Skeletal muscle cell (primary cell): ENCODE measurements at places on chromosomes 13 and 19.
A peak's percentile ranks its signal among the peaks of the same experiment; 100 is the strongest.

DNA sequence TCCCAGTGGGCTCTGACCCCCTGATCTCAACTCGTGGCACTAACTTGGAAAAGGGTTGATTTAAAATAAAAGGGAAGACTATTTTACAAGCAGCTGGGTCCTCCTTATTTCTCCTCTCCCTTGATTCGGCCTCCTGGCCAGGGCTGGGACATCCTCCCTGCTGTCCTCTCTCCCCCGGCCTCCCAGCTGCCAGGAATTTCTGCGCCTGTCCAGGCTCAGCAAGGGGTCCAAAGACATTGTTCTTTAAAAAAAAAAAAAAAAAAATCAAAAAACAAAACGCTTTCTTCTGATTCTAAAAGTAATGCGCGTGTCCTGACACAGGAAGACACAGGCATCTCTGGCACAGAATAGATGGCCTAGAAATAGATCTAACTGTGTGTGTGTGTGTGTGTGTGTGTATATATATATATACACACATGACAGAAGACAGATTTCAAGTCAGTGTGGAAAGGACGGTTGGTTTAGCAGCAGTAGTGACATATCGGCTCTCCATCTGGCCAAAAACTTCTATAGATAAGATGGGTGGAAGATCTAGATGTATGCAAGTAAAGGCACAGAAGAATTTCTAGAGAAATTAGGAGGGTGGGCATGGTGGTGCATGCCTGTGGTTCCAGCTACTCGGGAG, 12.3 kb upstream of the LENG8 start:
- DNase-seq: no peak

GRCh38 chr13:20053016-20053415, 94.5 kb downstream of the ZMYM2 start:
- no peak for DNase-seq

GRCh38 chr13:113876346-113877148, 12.7 kb upstream of the GAS6 start:
- no peak for DNase-seq

DNA sequence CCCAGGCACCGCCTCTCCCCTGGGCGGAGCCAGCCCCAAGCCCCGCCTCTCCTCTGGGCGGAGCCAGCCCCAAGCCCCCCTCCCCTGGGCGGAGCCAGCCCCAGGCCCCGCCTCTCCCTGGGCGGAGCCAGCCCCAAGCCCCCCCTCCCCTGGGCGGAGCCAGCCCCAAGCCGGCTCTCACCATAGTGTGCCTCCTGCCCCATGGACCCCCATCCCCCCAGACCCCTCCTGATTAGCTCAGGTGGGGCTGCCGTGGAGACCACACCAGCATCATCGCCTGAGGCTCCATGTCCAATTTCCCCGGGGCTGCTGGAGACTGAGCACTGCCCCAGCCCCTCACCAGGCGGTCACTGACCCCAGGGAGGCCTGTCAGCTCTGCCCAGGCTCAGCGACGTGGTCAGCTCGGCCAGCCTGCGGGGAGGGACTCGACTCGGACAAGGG, 4.2 kb upstream of the MADCAM1 start:
- no peak for DNase-seq

DNA sequence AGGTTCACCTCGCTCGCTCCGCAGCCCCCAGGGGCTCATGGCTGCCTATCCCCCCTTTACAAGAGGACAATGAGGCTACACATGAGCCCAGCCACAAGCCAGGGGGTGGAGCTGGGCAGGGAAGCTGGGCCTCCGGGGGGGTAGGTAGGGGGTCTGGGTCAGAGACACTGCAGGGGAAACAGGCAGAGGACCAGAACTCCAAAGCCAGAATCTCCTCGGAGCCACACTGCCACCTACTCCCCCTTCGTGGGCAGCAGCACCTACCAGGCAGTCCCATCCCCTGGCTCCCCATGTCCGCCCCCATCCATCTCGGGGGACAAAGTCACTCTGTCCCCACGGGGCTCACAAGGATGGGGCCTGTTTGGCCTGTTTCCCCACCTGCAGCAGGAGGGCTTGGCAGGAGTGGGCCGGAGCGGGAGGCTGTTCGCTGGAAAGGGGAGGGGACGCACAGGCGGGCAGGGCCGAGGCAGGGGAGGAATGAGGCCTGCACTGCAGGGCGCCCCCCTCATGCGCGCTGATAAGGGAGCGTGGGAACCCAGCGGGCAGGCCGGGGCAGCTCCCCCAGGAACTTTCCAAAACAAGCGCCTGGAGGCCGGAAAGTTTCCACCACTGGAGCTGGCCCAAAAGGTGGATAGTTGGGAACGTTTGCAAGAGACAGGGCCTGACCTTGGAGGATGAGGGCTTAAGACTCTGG, 545 bp upstream of the ISYNA1 start:
- no peak for DNase-seq

DNA sequence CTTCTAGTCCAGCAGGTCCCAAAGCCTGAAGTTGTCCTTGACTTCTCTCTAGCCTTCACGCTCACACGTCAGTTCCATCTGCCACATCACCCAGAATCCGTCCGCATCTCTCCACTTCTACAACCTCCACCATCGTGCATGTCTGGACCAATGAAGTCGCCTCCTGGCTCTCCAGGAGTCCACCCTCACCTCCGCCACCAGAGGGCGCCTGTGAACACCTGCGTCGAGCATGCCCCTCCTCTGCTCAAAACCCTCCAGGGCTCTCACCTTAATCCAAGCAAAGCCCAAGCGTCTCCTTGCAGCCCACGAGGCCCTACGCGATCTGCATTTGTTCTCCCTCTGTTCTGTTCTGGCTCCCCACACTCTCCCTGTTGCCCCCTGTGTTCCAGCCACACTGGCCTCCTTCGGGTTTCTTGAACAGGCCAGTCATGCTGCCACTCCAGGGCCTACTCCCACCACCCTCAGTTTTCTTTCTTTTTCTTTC, 3.7 kb downstream of the USHBP1 start:
- no peak for DNase-seq

DNA sequence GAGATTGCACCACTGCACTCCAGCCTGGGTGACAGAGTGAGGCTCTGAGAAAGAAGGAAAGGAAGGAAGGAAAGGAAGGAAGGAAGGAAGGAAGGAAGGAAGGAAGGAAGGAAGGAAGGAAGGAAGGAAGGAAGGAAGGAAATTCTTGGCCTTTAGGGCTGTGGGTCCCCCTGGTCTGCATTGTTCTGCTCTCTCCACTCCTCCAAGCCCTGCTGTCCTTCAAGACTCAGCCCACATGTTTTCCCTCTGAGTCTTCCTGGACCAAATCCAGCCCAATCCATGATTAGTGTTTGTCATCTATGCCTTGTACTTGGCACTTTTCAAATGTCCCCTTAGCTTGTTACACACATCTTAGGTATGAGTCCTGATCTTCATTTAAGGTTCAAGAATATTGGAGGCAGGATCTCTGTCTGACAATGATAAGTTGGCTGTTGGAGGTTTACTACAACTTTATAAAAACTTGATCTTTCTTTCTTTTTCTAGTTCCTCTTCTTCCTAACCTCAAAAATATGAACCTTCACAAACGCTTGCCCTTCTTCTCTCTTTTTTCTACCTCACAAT, 48.8 kb upstream of the INTS6 start:
- DNase-seq: no peak

DNA sequence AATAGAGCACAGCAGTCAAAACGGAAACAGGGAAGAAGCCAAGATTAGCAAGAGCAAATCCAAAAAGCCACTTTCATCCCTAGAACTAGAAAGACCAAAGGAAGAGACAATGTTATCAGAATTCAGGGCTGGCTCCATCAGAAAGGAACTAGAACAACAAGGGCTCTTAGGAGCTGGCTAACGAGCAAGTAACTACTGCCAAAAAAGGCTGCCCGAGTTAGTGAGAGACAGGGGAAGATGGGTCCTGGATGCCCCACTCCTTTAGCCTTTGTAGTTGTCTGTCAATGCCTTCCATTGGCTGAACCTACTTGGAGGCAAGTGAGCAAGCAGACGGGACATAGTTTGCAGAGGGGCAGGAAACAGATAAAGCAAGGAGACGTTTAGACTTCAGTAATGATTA, 240.4 kb downstream of the KLF12 start:
- DNase-seq: no peak

- DNase-seq: no peak
These were observed 14.6 kb downstream of the JOSD2 start for GRCh38 chr19:50496189-50497021.

DNA sequence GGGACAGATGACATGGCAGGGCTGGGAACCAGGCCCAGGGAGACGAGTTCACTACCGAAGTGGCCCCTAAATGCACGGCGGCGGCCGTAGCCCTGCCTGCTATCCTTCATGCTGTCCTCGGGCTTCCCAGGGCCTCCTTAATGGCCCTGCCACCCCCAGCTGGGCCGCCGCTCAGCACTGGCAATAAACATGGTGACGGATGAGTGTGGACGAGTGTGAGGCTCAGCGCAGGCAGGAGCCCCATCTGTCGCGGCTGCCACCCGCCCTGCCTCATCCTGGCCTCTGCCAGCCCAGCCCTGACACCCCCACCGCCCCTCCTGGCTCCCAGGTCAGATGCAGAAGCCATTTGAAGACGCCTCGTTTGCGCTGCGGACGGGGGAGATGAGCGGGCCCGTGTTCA, 13.6 kb downstream of the PIN1 start:
- no peak for DNase-seq

DNA sequence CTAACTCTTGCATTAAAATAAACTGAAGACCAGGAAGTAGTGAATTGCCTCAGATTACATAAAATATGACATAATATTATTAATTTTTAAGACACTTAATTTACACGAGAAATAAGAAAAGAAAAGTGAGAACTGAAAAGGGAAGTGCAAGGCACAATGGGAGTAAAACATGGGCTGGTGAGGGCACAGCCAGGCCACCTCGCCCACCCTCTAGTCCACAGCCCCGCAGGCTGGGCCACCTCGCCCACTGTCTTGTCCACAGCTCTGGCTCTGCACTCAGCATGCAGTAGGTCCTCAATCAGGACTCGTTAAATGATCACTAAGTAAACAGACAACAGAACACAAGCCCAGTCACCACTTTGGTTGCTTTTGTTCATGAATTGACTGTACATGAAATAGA, 67.8 kb upstream of the ARHGEF7 start:
- DNase-seq: no peak

- peak; percentile 6 for DNase-seq
These were observed 10.1 kb upstream of the CD22 start for GRCh38 chr19:35318679-35319448.
